ENCODE measurements at places on chromosomes 5 and 9. TPM values are rescaled to one million over a fixed set of nuclear protein-coding genes. Genes with fewer than 3 reads are reported as not detected.
A peak's percentile ranks its signal among the peaks of the same experiment; 100 is the strongest.

DNA sequence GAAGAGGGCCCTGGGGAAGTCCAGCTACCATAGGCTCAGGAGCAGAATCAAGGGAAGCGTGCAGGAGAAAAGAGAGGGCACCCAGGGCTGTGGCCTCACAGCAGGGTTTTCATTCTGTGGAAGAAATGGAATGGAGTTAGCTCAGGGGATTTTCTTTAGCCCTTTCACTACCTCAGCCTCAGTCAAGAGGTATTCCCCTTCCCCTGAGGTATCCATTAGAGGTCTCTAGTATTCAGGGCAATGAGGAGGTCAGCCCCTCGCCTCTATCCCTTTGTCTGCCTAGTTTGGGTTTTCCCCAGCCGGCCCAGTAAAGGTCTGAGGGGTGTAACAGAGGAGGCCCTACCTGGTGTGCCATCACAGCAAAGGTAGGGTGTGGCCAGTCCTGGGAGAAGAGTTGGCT, 21.5 kb downstream of the GFRA3 start:
- DNase-seq: no peak

- DNase-seq: peak; percentile 95
Observed at GRCh38 chr5:148387325-148387724, 3.6 kb downstream of the FBXO38 start.

DNA sequence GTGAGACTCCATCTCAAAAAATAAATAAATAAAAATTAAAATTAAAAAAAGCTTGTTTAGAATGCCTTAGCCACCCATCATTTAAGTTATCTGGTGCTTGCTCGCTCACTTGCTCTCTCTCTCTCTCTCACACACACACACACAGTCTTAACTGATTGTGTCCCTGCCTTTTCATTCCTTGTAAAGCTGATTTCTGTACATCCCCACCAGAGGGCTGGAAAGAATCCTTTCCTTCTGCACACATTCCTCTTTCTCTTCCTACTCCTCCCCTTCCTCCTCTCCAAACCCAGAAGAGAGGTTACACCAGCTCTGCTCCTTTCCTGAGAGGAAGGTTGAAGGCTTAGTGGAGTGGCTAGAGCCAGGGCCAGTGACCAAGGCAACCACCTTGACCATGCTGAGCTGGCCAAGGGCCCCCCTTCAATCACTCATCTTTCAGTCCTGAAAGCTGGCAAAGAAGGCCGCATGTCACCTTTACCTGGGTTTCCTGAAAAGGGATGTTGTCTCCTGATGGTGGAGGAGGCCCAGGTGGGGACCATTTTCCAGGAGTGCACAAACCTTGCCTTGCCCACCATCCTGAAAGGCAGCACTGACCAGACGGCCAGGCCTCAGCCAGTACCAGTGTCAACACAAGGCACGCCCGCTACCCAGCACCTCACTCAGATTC, 25.6 kb downstream of the STK10 start:
- DNase-seq: peak; percentile 50

DNA sequence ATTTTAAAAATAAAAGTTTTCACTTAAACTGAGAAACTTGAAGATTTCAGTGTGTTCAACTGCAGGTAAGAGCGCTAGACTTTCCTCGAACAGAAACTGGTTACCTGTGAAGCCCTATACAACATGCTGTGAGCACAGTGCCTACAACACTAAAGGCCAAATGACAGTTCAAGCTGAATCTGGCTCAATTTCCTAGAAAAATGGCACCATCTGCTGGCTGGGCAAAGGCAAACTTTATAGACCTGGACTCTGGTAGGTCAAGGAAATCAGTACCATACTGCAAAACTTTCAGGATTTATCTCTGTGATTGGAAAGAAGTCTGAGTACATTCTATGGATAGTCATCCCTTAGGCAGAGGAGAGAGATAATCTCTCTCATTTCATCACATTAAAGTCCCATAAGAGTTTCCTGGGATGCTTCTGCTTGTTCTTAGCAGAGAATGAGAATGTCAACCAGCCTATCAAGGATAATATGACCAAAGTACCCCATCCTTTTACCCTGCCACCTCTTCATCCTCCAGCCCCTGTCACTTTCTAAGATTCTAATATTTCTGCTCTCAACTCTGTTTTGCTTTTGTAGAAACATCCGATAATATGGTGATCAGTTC, 31.8 kb upstream of the FOXB2 start:
- peak; percentile 44 for DNase-seq

DNA sequence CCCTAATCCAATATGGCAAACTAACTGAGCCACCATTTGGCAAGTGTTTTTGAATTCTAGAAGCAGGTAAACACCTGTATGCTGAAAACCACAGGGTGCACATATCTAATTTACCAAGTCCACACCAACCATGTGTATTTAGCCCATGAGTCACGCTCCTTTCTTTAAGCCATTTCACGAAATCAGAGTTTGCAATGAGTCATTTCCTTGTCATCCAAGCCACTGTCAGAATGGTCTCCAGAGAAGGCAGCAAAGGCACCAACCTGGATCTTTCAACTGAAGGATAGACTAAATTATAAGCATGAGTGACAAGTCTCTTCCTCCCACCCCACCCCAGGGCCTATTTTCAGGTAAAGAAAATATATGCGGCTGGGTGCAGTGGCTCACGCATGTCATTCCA, 110.0 kb downstream of the PAX5 start:
- peak; percentile 81 for DNase-seq

DNA sequence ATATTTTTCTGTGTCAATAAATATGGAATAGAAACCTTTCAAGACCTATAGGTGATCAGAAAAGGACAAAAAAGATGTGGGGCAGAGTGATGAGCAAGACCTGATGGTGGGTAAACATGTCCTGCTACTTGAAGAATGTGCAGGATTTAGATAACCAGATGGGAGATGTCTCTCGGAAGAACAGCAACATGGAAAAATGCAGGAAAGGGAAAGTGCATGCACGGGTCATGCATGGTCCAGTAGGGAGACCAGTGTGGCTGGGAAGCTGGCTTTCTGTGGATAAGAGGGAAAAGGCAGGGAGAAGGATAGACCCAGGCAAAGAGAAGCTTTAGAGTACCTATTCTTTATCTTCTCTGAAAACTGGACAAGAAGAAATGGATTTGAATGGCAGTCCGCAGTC, 7.1 kb upstream of the CAST start:
- DNase-seq: no peak

DNA sequence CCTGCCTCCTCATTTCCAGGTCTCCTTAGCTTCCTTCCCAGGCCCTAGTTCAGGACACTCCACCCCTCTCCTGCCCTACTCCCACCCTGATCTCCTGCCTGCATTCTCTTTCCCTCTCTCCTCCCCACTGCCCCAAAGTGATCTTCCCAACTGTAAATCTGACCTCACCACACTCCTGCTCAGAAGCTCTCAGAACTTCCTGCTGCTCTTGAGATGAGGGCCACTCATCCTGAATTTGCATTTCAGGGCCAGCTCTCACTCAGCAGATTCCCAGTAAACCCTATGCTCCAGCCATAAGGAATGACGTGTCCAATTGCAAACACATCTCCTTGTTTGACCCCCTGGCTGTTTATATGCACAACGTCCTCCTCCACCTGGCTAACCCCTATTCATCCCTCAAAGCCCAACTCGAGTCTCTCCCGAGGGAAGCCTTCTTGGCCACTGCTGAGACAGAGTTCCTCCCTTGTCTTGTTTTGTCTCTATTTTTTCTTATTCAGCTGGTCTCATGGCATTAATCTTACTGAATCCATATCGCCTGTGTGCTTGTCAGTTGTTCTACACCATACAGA, 95.0 kb downstream of the NSG2 start:
- DNase-seq: no peak

DNA sequence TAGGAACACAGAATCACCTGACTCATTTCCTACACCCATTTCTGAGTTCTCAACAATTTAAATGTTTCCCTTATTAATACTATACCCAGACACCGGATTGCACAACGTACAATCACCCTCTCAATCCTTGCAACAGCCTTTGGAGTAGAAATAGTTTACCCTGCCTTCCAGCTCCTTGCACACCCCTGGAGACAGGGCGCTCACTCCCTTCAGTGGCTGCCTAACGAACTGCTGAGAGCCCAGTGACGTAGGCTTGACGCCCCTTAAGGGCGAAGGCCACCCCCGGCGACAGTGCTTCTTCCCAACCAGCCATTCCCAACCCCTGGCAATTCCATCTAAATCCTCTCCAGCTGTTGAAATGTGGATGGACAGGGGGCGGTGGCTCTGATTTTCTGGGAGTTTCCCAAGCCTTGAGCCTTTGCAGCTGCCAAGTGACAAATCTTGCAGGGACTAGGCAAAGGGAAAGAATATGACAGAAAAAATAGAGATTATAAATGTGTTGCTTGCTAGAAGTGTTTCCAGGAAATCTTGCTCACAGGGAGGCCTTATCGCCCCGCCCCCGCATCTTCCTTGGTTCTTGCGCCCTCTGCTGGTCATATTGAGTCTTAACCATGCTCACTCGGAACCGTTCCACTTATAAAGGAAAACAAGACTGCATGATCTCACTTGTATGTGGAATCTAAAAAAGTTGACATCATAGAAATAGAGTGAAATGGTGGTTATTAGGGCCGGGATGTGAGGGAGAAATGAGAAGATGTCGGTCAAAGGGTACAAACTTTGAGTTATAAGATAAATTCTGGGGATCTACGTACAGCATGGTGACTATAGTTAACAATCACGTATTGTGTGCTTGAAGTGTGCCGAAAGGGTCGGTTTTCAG, 7.6 kb upstream of the BARX1 start:
- peak; percentile 78 for DNase-seq

- DNase-seq: no peak
Observed at GRCh38 chr9:124394596-124394995, 20.6 kb downstream of the PSMB7 start.

GRCh38 chr5:139645430-139645871, 2.7 kb upstream of the CXXC5 start:
- no peak for DNase-seq

- no peak for DNase-seq
Observed at GRCh38 chr5:156375895-156376495, 49.0 kb downstream of the SGCD start.

DNA sequence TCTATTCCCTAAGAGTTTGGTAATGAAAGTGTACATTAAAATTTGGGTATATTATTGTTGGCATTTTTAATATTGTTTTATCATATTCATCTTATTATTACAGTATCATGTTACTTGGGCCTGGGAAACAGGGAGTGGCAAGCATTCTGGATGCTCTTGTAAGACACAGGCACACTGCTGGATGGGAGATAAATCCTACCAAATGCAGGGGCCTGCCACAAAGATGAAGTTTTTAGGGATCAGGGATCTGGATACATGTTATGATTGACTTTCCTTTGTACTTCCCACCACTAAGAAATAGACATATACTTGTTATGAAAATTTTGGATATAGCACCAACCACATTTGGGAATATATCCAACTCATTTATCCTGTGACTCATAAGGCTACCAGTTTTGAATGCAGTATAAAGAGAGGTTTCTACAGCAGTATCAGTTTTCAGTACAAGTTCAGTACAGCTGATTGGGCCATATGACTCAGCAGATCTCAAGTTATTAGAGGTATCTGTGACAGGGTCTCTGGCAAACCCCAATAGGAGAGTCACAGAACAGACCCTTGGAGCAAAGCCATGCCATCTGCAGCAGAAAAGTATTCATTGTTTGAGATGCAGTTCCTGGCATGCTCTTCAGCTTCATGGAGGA, 360.1 kb downstream of the DMAC1 start:
- peak; percentile 73 for DNase-seq

DNA sequence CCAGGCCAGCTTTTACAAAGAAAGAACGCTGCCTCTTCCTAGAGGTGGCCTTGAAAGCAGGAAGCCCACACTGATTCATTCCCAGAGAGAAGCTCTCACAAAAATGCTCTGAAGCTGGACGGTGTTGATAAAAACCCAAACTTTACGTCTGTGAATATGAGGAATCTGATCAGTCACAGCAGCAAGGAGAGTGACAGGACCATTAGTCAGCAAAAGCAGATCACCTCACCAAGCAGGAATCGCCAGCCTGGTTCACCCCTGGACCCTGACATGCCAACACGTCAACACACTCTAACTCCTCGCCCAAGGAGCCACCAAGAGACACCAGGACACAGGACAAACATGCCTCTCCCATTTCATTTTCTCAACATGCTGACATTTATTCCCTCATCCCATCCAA, 70.6 kb upstream of the ZNF622 start:
- DNase-seq: peak; percentile 24

GRCh38 chr5:3261081-3261480, 334.6 kb upstream of the IRX1 start:
- DNase-seq: no peak

DNA sequence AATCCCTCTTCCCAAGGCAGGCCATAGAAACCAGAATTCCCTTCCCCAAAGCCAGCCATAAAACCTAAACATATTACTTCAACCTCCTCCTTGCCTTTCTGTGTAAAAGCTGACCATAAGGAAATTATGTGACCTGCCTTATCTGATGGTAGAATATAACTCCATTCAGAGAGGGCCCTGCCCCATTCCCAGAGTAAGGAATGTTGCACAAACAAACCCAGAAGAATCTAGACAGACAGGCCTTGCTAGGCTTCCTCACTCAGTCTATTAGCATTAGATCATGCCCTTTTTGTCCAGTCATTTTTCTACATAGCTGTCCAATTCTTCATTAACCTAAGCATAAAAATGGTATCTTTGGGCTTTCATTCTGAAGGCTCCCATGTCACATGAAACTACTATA, 17.8 kb upstream of the IFNB1 start:
- DNase-seq: no peak

The THBS4 gene
- 0.83 TPM for total RNA-seq

The ARRDC3 gene
- 82.2 TPM for total RNA-seq

The C9orf153 gene
- total RNA-seq: not detected

The XPA gene
- 1.4 TPM for total RNA-seq

The IL3 gene
- not detected for total RNA-seq

The FAXDC2 gene
- total RNA-seq: 4.2 TPM

The CNTLN gene
- total RNA-seq: 5.9 TPM

The IGFBPL1 gene
- total RNA-seq: under 0.01 TPM

The HAVCR1 gene
- not detected for total RNA-seq

The ZSWIM6 gene
- total RNA-seq: 10.8 TPM

The TMEM167A gene
- 34.6 TPM for total RNA-seq
